NCI-H2081 (cell line): ENCODE measurements at places on chromosomes 1 and 21.
A peak's percentile ranks its signal among the peaks of the same experiment; 100 is the strongest.

DNA sequence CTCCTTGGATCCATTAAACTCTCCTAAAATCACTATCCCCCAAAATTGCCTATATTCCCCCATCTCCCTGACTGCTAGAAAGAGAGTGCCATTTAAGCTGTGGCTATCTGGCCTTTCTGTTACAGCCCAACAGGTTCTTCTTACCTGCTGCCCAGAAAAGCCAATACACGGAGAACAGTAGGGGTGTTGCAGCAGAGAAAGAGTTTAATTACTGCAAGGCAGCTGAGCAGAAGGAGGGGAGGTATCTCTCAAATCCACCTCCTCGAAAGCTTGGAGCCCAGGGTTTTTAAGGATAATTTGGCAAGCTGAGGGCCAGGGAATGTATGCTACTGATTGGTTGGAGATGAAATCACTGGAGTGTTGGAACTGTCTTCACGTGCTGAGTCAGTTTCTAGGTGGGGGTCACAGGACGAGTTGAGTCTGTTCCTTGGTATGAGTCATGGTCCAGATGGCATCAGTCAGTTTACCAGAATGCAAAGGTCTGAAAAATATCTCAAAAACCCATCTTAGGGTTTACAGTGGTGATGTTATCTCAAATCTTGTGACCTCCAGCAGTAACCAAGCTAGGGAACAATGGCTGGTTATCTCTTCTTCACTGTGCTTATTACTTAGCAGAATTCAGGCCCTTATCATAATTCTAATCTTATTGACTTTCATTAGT is 89.8 kb downstream of the SMYD3 start:
- no peak for DNase-seq

- DNase-seq: no peak
Observed at GRCh38 chr1:12450756-12451559, 167.1 kb downstream of the DHRS3 start.

DNA sequence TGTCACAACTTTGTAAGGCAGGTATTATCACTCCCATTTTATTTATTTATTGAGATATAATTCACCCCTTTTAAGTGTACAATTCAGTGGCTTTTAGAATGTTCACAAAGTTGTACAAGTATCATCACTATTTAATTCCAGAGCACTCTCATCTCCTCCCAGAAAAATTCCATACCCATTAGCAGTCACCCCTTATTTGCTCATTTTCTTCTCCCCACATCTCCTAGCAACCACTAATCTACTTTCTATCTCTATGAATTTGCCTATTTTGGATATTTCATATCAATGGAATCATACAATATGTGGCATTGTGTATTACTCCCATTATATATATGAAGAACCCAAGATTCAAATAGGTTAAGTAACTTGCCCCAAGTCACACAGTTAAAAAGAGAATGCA is 7.0 kb downstream of the DSTYK start:
- no peak for DNase-seq

DNA sequence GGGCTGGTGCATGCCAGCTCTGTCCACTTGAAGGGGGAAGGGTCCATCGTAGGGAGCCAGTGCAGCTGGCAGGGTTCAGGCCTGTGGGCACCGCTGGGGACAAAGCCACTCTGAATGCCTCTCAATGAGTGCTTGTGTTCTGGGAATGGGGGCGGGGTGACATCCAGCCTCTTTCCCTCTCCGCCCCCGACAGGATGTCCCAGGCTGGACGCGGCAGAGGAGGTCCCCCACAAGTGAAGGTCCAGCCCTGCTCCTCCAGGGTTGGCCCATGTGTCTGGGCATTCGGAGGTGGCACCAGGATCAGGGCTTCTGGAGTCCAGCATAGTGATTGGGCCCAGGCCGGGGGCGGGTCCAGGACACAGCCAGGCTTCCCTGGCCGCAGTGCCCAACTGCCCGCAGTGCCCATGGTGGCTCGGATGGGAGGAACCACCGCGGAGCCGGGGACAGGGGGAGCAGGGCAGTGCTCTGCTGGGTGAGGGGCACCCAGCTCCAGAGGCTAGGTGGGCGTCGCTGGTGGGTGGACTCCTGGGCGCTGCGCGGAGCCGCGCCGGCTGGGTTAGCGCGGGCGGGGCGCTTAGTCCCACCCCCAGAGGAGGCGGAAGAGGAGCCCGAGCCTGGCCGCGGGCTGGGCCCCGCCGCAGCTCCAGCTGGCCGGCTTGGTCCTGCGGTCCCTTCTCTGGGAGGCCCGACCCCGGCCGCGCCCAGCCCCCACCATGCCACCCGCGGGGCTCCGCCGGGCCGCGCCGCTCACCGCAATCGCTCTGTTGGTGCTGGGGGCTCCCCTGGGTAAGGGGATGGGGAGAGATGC is at the start of gene SHISA4:
Gene SHISA4, plus strand, starts transcription at position 617 of the 808 bp plus-strand sequence. Its CDS starts 97 bp downstream, at position 714.
- peak; percentile 42 for DNase-seq

DNA sequence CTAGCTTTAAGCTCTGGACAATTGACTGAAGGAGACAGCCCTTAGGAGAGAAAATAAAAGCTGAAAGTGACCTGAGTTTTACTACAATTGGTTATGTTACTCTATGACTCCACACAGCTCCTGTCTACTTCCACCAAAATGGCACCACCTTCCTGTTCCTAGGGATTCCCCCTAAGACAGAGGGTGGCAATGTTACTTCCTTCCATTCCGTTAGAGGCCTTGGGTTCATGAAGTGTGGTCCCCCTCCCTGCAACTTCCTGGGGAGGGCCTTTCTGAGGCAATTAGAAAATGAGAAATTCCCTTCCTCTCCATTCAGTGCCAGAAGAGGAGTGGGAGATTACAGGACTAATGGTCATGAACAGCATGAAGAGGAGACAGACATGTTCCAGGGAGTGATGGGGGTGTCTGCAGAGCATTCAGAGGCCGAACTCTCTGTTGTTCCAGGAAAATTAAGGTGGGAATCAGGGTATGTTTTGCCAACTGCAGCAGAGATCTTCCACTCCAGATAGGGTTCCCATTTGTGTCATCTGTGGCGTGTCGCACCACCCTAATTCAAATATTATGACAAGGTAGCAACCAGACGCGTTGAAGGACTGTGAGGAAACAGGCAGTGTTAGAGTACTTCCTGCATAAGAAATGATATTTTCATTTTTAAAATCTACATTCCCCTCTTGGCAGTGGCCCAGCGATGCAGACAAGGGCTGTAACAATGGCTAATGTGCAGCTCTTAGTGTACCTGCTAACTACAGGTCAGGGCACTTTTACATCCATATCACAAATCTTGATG is 53.1 kb upstream of the TRIM67 start:
- no peak for DNase-seq

- DNase-seq: no peak
Observed at GRCh38 chr21:39134288-39134810, 48.9 kb downstream of the PSMG1 start.

GRCh38 chr1:40837601-40838000 is 24.6 kb downstream of the CITED4 start:
- no peak for DNase-seq

DNA sequence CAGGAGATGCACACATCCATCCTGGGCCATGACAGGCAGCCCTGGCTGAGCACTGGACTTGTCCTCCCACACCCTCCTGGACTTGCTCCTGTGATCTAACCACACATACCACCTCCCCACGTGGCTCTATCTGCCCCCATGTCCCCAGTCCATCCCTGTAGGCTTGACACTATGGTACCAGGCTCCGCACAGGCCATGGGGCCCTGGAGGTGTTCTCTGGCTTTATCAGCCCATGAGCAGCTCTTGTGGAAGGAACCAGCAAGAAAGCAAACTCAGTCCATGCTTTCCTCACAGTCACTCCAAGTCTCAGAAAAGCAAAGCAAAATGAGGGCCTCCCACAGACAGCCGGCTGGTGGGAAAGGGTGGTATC is 61.6 kb downstream of the CD46 start:
- no peak for DNase-seq

DNA sequence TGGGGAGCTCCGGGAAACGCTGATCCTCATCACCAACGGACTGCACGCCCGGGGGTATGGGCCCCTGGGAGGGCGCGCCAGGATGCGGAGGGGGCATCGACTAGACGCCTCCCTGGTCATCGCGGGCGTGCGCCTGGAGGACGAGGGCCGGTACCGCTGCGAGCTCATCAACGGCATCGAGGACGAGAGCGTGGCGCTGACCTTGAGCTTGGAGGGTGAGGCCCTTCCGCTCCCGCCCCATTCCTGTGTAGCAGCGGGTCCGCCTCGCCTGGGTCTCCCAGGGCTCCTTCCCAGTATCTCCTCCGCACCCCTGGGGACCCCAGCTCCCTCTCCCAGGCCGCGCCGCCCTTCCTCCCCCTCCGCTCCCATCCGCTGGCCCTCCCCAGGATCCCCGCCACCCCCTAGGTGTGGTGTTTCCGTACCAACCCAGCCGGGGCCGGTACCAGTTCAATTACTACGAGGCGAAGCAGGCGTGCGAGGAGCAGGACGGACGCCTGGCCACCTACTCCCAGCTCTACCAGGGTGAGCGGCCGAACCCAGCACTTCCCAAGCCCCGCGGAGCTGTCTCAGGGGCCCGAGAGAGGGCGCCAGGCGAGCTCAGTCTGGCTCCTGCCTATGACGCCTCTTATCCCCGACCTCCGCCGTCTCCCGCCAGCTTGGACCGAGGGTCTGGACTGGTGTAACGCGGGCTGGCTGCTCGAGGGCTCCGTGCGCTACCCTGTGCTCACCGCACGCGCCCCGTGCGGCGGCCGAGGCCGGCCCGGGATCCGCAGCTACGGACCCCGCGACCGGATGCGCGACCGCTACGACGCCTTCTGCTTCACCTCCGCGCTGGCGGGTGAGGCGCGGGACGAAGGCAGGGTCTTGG is 5.0 kb downstream of the HAPLN2 start:
- peak; percentile 59 for DNase-seq

DNA sequence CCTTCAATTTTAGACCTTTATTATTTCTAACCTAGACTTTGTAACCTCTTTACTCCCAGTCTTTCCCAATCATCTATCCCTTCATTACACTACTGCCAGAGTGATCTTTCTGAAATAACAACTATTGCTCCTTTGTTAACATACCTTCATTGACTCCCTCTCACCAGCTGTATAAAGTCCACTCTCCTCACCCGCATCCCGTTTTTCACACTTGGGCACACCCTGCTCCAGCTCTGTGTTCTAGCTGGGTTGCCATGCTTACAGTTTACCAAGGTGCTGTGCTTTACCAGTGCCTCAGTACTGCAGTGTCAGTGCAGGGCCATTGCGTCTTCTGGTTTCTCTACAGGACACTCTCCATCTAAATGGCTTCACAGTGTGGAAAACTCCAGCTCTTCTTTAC is 148.2 kb downstream of the NFIA start:
- DNase-seq: no peak

- DNase-seq: no peak
Observed at GRCh38 chr1:37851262-37851661, 8.1 kb downstream of the MTF1 start.

DNA sequence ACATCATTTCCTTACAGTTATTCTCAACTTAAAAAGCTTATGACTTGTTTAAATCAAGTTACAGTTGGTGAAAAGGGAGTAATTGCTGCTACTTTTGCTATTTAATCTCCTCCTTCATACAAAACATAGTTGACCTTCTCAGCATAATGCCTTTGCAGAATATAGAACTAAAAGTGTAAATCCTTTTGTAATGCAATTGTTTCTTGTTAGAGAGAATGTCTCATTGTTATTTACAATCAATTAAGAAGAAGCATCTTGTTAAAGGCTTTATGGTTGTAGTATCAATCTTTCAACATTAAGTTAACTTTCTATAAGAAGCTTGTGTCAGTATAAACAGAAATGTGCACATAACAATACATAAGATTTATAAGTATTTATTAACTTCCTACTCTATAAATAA is 360.7 kb downstream of the BRINP3 start:
- DNase-seq: no peak

DNA sequence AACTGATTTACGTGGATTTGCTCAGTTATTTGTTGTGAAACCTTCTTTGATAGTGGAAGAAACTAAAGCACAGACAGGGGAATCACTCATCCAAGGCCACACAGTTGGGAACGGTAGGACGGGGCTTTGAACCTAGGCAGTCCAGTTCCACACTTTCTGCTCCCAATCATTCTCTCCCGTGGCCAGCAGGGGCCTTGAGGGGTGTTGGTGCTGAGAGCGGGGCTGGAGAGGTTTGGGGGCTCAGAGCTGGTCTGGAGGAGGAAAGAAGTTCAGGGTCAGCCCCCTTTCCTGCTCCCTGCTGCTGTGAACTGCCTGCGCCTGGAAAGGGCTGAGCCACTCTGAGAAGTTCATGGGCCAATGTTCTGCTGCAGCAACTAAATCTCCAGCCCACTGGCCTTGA is 31.4 kb upstream of the ACTL8 start:
- DNase-seq: no peak

DNA sequence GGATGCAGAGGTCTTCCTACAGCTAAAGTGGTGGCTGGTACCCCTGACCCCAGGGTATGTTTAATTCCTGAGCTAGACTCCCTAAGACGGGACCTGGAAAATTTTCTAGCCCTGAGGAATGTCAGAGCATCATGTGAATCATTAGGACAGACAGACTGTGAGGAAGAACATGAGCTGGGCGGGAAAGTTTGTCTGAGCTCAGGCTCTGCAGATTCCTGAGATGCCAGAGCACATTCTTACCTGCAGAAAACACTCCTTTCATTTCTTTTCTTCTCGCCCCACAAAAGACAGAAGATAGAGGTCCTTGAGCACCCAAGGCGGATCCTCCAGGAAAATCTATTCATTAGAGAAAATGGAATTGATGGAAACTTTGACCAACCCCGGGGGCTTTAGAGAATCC is 6.5 kb downstream of the CAPN2 start:
- DNase-seq: no peak

GRCh38 chr1:179026813-179027669 is 1.3 kb downstream of the FAM20B start:
- DNase-seq: no peak

DNA sequence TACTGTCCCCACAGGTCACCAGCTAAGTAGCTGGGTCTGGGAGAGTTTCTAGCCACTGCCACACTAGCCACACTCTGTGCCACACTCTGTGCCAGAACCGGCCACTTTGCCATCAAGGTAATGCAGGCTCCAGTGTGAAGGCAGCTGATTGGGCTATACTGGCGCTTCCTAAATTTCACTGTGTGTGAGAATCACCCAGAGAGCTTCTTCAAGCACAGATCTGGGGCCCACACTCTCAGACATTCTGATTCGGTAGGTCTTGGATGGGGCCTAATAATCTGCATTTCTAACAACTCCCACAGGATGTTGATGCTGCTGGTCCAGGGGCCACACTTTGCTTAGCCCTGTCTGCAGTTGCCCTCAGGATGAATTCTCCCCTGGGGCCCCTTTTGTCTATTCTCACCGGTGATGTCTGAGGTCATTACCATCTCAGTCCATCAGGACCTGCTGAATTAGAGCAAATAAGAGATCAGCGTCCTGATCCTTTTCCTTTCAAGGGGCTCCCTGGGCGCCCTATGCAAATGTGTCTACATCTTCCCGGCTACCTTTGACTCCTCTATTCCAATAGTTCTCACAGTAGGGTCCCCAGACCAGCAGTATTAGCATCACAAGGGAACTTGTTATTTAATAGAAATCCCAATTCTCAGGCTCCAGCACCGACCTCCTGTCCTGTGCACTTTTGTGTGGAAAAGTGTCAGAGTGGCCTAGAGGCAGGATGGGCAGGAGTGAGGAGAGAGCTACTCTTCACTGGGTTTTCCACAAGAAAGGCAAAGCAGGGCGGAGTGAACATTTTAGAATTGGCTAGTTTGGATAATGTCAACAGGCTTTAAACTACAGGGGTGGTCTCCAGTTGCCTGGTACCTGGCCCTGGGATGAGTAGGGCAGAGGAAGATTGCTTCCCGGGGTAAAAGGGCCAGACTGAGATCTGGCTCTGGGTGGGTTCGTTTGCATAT is 24.7 kb upstream of the LRRN2 start:
- DNase-seq: no peak
